Activated T-cell treated with anti-CD3 and anti-CD28 coated beads, Interleukin-2, amount 50 U/mL, for 48 hours (primary cell): ENCODE measurements at places on chromosomes 12 and 14.
A peak's percentile ranks its signal among the peaks of the same experiment; 100 is the strongest.

DNA sequence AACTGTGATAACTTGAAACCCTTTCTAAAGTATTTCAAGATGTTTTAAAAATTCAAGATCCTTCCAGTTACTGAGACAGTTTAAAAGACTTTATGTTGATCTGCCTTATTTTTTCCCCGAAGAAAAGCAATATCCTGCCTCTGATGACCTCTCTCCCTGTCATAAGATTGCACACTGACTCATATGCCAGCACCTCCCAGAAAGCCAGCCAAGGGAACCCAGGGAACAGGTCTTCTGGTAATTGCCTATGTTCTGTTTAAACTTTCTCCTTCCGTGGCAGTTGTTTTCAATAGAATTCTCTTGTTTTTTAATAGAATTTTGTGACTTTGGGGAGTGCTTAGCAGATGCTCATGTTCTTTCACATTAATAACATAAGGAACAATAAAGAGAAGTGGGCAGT lies 300.2 kb upstream of the PRKD1 start:
- no peak for DNase-seq

GRCh38 chr12:30870491-30871265 lies 55.9 kb upstream of the TSPAN11 start:
- no peak for DNase-seq

DNA sequence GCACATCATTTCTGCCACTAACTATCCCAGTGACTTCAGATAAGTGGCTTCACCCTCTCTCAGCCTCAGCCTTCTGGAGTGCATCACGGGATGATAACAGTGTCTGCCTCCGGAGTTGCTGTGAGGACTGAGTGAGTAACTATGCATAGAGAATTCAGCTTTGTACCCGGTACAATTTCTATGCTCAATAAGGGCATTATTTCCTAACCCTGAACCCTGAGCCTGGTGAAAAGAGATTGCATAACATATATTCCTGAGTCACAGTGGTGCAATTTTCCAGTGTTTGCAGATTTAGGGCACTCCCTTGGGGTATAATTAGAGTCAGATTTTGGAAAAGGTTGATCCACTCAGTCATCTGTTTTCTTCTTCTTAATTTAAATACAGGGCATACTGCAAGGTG lies 181.1 kb downstream of the PTPN11 start:
- DNase-seq: no peak

GRCh38 chr12:93090731-93091172 lies 161.7 kb upstream of the EEA1 start:
- DNase-seq: no peak

DNA sequence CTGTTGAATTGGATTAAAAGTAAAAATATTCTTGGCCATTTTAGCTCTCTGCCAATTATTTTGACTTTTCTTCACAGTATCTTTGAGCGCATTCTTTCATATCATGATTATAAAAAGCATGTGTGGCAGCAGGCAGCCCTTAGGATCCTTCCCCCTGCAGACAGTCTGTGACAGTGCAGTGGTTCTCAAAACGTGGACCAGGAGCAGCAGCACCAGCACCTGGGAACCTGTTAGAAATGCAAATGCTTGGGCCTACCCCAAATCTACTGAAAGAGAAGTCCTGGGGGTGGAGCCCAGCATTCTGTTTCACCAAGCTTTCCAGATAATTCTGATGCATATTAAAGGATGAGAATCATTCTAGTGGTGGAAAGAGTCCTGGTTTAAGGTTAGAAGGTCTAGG lies 155.6 kb downstream of the MON2 start:
- DNase-seq: no peak

GRCh38 chr12:93812626-93813025 lies 135.5 kb downstream of the CRADD start:
- no peak for DNase-seq

GRCh38 chr12:46578190-46578982 lies 205.8 kb upstream of the SLC38A2 start:
- DNase-seq: no peak

GRCh38 chr12:110686294-110686903 lies 2.5 kb downstream of the HVCN1 start:
- no peak for DNase-seq

- peak; percentile 84 for DNase-seq
Observed at GRCh38 chr12:96061864-96062453, 26.6 kb upstream of the LTA4H start.

GRCh38 chr12:29146196-29146595 lies 2.9 kb upstream of the FAR2 start:
- DNase-seq: no peak

DNA sequence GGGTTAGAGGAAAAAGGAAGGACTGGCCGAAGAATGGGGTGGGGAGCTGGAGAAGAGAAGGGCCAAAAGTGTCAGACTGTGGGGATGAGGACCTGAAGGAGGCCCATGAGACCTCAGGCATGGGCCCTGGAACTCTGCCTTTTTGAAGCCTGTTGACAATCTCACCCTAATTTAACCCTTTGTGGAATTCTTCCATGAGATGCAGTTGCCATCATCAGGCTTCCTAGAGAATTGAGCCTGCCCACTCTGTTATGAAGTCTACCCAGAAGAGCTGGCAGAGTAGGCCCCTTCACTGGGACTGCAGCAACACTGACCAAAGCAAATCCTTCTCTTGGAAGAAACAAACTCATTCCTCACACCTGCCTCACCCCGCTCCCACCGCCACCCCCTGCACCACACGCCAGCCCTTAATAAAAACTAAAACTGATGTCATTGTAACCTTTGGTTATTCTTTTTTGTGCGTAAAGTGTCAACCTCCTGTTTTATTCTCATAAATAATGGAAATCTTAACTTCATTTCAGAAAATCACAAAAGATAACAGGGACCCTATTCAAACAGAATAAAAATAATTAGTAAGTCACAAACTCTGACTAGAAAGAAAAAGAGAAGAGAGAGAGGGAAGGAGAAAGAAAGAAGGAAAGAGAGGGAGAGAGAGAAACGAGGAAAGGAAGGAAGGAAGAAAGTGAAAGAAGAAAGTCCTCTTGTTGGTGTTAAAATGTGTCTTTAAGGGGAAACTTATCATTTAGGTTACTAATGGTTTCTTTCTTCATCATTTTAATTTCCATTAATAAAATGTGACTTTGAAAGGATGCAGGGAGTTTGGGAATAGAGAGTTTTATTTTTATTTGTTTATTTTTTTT lies 61.3 kb downstream of the CRADD start:
- DNase-seq: no peak

DNA sequence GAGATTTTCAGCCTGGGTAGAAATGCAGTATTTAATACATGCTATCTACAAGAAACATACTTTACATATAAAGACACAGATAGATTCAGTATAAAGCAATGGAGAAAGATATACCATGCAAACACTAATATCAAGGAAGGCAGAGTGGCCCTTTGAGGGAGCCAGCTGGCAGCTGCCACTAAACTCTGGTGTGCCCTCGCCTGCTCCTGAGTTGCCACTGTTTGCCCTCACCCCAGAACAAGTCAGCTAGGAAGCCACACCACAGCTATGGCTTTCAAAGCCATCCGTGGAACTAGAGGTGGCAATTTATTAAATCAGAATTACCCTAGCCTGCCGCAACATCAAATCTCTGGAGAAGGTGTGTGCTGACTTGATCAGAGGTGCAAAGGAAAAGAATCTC lies 18.3 kb downstream of the PXN start:
- no peak for DNase-seq

DNA sequence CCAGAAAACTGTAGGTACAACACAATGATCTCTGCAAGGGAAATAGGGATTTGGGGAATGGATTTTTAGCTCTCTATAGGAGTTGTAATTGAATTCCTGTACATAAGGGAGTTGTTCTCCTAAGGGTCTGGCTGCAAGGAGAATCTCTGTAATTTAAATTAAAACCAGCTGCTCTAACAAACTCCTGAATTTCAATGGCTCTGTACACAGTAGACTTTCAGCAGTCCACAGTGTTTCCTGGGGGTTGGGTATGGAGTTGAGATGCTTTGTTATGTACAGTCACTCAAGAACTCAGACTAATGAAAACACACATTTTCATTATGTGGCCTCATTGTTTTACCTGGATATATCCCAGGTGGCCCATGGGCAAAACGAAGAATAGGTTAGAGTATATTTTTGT lies 93.2 kb downstream of the NAV3 start:
- no peak for DNase-seq

DNA sequence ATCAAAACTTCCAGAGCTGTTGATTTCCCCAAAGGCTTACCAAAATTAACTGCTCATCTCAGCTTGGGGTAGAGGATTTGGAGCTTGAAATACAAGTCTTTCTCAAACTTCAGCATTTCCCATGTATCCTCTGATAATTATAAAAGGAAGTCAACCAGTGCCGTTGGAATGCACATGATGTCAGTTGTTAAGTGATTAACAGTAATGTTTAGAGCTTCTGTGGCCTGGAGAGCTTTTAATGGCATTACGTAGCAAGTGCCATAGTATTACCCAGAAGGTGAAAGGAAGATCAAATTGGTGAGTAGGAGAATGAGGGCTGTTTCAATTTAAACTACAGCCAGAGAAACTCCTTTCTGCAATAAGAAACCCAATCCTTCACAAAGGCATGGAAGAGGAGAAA lies 62.5 kb upstream of the PTPRR start:
- no peak for DNase-seq

GRCh38 chr14:52923902-52924575 lies 26.8 kb downstream of the FERMT2 start:
- DNase-seq: no peak

- DNase-seq: peak; percentile 84
Observed at GRCh38 chr14:23071244-23071920, 14.1 kb upstream of the CDH24 start.

GRCh38 chr14:70473825-70474224 lies 21.9 kb downstream of the ADAM21 start:
- no peak for DNase-seq

GRCh38 chr12:95571369-95571768 lies 20.1 kb upstream of the USP44 start:
- DNase-seq: no peak

DNA sequence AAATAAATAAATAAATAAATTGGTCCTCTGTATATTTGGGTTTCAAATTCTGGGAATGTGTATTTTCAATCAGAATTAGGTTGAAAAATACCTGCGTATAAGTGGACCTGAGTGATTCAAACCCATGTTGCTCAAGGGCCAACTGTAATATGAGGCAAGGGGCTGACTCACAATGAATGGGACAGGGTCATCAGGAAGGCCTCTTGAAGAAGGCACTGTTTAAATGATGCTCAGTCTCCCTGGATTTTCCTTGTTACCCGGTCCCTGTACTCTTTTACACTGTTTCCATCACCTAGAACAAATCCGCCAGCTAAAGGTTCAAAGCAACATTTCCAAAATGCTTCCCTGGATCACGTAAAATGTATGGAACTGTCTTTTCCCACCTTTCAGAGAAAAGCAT lies 3.8 kb downstream of the PSMB5 start:
- DNase-seq: no peak

DNA sequence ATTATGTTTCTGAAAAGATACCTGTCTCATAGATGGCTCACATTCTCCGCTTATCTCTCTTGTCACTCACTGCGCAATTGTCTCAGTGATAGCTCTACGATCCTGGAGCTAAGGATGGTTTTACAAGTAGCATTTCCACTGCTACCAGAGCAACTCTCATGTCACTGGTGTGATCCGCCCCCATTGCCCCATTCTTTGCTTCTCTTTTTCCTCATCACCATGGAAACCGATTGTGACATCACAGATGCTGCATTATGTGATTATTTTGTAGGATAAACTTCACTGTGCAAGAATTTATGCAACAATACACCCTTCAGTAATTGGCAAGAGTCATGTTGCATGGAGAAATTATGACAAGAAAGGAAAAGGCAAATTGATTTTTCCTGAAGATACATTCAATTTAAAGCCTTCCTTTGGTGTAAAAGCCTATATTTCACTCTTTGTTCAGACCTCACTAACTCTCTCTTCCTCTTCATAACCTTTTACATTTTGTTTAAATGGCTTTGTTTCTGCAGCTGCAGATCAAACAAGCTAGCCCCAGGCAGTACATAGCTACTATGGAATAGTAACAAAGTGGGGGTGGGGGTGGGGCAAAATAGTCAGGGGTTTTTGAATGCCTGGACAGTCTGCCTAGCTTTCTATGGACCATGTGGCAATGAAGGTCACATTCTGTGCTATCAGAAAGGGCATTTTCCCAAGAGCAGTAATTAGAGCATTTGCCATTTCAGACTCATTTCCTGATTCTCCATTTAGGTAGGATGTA lies 539.8 kb downstream of the NRXN3 start:
- DNase-seq: no peak

GRCh38 chr12:3055704-3056467 lies 21.3 kb upstream of the TSPAN9 start:
- no peak for DNase-seq

DNA sequence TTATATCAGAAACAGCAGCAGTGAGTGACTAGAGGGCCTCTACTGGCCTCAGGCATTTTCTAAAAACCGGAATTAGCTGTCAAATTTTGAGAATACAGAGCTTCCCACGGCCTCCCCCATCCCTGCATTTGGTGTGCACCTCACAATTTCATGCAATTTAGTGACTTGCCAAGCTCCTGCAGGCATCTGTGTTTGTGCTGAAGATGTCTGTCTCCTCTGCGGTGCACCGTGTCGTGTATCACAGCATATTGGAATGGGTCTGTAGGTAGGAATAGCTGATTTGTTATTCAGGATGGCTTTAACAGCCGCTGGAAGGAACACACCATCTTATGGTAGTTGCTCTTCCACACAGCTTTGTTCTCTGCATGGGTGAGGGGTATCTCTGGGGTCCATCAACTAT lies 140.3 kb downstream of the SSPN start:
- no peak for DNase-seq

DNA sequence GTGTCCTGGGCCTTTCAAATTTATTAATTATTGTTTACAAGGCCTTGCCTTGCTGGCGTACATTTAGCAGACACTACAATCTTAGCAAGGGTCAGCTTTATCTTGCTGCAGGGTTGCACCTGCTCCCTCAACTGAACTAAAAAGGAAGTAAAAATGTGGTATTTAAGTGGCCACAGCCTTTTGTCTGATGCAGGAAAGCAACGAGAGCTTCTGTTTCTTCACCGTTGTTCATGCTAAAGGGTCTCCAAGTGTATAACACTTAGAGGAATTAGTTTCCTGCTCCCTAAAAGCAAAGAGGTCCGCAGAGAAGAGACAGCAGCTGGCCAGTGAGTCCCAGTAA lies 62.8 kb upstream of the EGLN3 start:
- no peak for DNase-seq
